T-cell (primary cell): ENCODE measurements at places on chromosomes 16 and 17.

DNA sequence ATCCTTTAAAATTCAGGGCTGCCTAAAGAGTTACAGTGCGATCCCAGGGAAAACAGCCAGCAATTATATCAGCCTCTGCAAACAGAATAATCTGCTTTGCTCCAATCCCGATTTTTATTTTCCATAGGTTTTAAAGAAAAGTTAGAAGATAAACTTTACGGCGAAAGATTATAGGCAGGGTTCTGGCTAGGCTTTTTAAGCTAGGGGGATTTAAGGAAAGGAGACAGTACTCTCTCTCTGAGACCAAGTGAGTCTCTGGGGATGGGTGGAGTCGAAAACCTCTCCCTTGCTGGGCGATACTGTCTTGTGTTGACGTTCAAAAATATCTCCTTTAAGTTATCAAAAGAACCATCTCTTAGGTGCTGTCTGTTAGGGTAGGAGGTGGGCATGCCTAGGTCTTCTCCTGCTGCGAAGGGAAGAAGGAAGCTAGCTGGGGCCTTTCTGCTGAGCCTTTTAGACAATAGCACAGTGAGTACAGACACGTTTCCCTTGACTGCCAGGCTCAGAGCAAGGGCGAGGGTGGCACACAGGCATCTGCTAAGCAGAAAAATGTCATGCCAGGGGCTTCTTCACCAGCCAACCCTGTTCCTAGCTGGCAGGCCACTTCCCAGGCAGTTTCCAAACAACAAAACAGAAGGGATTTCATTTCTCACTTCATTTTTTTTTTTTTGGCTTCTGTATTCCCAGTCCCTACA is 167.9 kb upstream of the MAF start:
- no peak for DNase-seq

- no peak for DNase-seq
Measured at GRCh38 chr17:27546624-27547300, 84.2 kb upstream of the LGALS9 start.

DNA sequence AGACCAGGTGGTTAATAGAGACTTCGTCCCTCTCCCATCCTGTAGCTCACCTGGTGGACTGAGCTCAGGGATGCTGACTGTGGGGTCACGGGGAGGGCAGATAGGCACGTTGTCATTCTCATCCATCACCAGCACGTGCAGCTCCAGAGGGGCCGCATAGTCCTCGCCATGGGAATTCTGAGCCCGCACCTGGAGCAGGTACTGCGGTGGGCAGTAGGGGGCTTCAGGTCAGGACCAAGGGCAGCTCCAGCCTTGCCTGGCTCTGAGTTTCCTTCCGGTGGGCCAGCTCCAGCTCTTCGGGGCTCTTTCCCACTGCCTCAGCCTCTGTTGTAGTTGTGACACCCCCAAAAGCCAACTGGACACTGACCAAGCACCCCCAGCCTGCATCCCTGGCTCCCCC is 5.6 kb downstream of the CDH16 start:
- DNase-seq, result no peak

- DNase-seq, result no peak
Measured at GRCh38 chr16:58563775-58564174, 48.5 kb downstream of the SETD6 start.

GRCh38 chr16:35187665-35188225 is 1728.3 kb downstream of the TP53TG3F start:
- no peak for DNase-seq

GRCh38 chr16:29900102-29900887 is at the start of gene ASPHD1:
Gene ASPHD1, plus strand, starts transcription at chr16:29900488. Its CDS starts 484 bp downstream, at chr16:29900972.
- peak; percentile 30 for DNase-seq

- DNase-seq, result no peak
Measured at GRCh38 chr17:33076979-33077378, 85.3 kb downstream of the SPACA3 start.

GRCh38 chr17:42055027-42055426 is 4.6 kb upstream of the C17orf113 start:
- DNase-seq, result no peak

DNA sequence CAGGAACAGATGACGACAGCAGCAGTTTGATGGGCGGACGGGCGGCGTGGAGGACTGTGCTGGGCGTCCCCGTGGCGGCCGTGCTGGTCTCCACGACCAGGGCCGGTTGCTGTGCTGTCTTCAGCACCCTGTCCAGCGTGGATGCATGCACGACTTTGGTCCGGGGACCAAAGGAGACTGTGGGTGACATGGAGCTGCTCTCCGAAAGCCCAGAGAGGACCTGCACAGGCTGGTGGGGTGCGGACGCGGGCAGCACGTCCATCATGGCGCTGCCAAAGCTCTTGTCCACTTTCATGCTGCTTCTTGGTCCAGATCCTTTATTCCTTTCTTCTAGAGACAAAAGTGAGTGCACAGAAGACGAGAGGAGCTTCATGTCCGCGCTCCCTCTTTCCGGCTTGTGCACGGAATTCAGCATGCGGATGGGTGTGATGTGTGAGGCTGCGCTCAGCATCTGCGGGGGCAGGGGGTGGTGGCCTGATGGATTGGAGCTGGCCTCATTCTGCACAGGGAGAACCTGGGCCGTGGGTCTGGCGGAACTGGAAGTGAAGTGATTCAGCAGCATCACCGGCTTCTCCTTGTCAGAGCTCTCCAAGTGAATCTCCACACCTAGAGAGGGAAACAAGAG is 20.3 kb downstream of the MAP1LC3B start:
- DNase-seq, result no peak
